ENCODE measurements at places on chromosomes 12 and 14.

- no peak for DNase-seq
Measured at GRCh38 chr12:68250454-68250853, 3.0 kb downstream of the IL22 start.

DNA sequence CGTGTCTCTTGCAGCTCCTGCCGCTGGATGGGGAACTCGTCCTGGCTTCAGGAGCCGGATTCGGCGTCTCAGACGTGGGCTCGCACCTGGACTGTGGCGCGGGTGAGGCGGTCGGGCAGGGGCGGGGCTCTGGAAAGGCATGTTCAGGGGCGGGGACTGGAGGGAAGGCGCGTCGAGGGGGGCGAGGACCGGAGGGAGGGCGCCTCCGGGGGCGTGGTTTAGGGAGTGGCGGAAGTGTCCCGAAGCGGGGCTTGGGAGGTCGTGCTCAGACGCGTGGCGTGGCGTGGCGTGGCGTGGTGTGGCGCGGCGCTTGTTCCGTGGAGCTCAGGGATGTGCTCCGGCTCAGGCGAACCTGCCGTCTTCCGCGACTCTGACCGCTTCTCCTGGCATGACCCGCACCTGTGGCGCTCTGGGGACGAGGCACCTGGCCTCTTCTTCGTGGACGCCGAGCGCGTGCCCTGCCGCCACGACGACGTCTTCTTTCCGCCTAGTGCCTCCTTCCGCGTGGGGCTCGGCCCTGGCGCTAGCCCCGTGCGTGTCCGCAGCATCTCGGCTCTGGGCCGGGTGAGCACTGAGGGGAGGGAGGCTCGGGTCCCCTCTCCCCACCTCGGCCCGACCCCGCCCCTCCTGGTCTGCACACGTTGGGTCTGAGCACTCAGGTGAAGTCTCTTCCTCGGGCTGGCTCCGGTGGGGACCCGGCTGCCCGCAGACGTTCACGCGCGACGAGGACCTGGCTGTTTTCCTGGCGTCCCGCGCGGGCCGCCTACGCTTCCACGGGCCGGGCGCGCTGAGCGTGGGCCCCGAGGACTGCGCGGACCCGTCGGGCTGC is 6.2 kb downstream of the AMN start:
- DNase-seq = peak; percentile 72

- no peak for DNase-seq
Measured at GRCh38 chr12:76720068-76720467, 43.8 kb upstream of the ZDHHC17 start.

DNA sequence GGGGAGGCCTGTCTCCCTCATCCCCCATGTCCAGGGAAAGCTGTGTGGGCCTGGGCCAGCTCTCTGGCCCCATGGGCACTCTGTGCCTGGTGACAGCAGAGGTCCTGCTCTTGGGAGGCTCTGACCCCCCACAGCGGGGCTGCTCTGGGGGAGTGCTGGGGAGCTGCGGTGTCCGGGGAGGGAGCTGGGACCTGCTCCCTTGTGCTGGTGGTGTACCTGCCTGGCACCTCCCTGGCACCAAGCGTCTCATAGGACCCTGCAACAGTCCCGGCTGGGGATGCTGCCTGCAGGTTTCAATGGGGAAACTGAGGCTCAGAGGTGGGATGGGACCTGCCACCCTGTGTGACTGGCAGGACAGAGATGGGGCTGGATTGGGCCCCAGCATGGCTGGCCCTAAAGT is 111.3 kb downstream of the KIF26A start:
- no peak for DNase-seq

DNA sequence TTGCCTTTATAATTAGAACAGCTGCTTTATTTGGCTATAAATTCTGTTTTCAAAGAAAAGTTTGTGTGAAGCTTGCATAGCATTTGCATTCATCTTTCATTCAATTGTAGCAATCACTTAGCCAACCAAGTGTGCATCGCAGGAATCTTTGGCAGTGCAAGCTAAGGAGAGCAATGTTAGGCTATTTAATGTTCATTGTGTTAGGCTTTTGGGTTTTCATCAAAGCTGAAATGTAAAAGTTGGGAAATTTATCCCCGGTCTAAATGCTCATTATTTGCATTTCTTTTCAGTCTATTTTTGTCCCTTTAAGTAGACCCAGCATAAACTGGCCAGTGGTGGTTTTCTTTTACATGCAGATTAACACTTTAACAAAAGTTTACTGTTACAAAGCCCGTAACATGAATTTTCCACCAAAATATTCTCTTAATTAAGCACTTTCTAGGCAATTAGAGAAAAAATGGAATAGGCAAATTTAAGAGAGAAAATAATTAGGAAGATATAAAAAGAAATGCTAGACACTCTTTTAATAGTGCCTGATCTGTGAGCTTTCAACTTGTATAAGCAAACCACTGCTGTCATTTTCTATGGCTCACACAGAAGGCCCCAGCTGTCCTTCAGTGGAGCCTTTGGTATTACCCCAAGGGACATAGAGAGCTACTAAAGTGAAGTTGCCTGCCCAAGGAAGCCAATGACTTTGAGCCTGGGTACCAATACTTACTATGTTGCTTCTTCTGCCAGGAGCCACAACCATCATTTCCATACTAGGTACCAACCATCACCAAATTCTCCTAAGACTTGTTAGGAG is 898.9 kb upstream of the SEL1L start:
- DNase-seq = no peak

- DNase-seq = no peak
Measured at GRCh38 chr12:113170926-113171325, 14.4 kb downstream of the DDX54 start.

Measured in NCI-H1048 (cell line).